Daoy (cell line): ENCODE measurements at places on chromosomes 16 and 17. TPM values are rescaled to one million over a fixed set of nuclear protein-coding genes. Genes with fewer than 3 reads are reported as not detected.

Gene RCVRN
- not detected in 2 replicates for total RNA-seq

Gene DNAAF1
- not detected in 2 replicates for total RNA-seq

DNA sequence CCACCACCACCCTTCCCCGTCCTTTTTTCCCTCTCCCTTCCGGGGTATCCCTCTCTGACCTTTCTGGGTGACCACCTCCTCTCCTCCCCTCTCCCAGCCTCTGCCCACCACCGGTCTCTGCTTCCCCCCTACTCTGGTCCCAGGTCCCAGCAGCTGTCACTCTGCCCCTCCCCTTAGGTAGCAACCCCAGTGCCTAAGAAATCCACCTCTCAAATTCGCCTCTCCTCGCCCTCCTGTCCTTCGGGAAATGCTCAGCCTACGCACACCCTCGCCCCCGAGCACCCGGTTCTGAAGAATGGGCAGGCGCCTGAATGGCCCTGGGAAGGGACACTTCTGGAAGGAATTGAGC lies 775 bp upstream of the SP6 start:
- no peak for DNase-seq

Gene SYT17
- total RNA-seq: 0.83 and 3.8 TPM in 2 replicates

DNA sequence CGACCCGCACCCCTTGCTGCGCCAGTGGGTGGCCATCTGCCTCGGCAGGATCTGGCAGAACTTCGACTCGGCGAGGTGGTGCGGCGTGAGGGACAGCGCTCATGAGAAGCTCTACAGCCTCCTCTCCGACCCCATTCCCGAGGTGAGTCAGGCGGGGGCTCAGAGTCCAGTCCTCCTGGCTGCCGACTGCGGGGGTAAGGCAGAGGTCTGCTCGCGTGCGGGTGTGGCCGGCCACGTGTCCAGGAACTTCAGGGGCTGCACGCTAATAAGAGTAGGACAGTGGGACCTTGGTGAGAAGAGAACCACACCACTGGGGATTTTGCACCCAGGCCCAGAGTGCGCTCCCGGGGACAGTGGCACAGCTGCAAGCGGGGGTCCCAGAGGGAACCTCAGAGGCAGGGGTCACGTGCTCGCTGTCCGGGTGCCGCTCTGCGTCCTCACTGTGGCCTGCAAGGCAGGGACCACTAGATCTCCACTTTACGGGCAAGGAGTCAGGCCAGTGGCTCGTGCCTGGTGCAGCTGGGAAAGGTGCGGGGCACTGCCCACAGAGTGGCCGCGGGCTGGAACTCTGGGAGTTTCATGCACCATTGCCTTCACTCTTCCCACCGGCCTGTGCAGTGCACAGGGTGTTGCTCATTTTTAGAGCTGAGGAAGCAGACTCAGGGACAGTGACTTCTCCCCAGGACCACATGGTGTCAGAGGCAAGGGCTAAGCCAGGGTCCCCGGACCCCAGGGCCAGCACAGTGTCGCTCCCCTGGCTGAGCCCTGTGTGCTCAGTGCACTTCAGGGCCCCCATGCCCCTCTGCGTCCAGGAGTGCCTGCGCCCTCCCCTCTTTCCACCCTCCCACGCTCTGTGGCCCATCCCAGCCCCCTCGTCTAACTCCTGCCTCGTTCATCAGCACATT lies 107.6 kb upstream of the CHMP6 start:
- no peak for DNase-seq

GRCh38 chr17:77501101-77501566 lies 360.4 kb downstream of the SEC14L1 start:
- DNase-seq: peak; percentile 46

- DNase-seq: peak; percentile 58
These were observed 50.1 kb downstream of the TOM1L2 start for GRCh38 chr17:17922070-17922614.

DNA sequence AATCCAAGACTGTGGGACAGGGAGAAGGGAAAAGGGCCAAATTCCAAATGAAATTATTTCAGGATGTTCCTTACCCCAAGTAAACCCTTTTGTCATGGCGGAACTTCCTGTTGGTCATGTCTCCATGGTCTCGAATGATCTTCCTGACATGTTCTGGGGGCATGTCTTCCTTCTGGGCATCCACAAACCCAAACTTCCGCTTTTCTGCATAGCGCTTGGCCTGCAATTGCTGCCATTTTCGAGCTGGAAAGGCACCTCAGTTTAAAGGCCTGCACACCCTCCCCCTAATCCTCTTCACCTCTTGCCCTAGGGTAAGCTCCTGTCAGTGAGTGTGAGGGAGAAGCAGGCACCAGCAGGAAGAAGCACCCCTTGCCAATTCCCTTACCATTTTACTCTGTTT lies 1.2 kb downstream of the PRPF8 start:
- DNase-seq: no peak

DNA sequence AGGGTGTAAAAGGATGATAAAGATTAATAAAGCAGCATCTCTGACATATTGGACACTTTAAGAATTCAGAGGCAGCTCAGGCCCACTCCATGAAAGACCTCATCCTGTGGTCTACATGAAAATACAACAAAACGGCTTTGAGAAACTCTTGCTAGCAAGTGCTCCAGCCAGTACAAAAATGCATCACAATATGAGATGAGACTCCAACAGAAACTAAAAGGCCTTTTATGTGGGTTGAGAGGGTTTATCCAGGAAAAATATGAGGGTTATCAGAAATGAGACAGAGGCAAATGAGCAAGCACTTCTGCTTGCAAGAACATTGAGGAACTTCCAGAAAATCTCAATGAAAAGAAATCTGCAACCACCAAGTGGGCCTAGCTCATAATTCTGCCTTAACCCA lies 65.7 kb downstream of the LITAF start:
- no peak for DNase-seq

DNA sequence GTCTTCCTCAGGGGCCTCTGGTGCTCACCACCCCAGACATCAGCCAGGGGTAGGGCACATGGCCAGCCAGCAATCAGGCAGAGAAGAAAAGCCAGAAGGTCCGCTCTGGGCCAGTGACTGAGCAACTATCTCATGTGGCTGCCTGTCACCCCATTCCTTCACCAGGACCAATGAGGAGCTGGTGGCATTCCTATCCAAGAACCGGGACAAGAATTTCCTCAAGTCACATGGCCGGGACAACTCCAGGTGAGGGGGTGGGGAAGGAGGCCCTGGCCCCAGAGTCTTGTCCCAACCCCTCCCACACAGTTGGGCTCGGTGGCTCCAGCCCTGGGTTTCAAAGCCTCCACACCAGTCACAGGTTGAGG lies 9.4 kb downstream of the XYLT2 start:
- no peak for DNase-seq

DNA sequence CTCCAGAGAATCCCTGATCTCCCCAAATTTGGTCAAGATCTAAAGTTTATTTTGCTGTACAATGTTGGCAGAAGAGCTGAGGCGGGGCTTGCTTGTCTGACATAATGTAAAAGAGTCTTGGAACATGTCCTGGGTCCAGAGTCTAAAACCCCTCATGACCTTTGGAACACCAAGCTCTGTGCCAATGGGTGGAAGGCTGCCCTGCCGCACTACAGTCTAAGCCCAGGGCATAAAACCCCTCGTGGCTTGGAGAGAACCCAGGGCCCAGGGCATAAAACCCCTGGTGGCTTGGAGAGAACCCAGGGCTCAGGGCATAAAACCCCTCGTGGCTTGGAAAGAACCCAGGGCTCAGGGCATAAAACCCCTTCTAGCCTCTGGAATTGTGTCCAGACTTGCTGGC lies 36.7 kb downstream of the CCDC57 start:
- no peak for DNase-seq

DNA sequence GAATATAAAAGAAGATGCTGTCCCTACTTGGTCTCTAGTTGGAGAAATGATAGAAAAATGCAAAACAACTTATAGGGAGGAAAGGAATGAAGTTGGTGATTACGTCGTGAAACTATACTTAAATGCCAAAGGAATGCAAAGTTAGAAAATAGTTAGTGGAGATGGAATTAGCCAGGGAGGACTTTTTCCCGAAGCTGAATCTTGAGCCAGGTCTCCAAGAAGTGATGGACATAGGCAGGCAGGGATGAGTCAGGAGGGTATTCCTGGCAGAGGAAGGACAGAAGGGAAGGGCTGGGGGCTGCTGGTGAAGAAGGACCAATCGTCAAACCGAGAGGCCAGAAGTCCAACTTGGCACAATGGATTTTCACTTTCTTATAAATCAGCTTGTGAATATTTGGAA lies 1.8 kb downstream of the SNTB2 start:
- peak; percentile 18 for DNase-seq

GRCh38 chr16:76059701-76060100 lies 217.5 kb upstream of the CNTNAP4 start:
- DNase-seq: no peak

- no peak for DNase-seq
These were observed 1.4 kb upstream of the IL34 start for GRCh38 chr16:70644763-70645597.

DNA sequence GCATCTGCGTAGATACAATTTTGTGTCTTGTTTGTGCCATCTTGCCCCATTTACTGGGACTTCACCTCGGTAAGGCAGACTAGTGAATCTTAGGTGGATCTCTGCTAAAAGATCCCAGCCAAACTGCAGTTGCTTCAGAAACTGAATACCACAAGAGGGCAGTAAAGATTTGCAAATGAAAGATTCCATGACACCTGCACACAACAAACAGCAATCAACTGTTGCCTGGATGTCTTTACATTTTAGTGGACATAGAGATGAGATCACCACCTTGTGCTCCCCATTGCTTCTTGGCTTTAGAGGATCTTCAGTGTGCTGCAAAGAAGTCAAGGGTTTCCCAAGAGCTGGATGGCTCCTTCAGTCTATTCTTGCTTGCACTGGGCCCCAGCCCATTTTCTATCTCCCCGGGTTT lies 119.2 kb upstream of the CACNG5 start:
- peak; percentile 30 for DNase-seq

Gene HOXB9
- 4.7 and 10.6 TPM in 2 replicates for total RNA-seq

GRCh38 chr17:33602981-33603380 lies 309.9 kb upstream of the ASIC2 start:
- DNase-seq: peak; percentile 38
